Body of pancreas (tissue), 4 donors: ENCODE measurements at places on chromosomes 11 and 22.

- DNase-seq: no peak
- no peaks in the 10 kb centered on the region for H3K27me3 ChIP-seq
- no peaks in the 10 kb centered on the region for H3K36me3 ChIP-seq
- H3K27ac ChIP-seq: no peak overlapping the region
- no peaks in the 10 kb centered on the region for H3K4me1 ChIP-seq
Measured at GRCh38 chr22:48253573-48253972, 1491.1 kb downstream of the TBC1D22A start.

DNA sequence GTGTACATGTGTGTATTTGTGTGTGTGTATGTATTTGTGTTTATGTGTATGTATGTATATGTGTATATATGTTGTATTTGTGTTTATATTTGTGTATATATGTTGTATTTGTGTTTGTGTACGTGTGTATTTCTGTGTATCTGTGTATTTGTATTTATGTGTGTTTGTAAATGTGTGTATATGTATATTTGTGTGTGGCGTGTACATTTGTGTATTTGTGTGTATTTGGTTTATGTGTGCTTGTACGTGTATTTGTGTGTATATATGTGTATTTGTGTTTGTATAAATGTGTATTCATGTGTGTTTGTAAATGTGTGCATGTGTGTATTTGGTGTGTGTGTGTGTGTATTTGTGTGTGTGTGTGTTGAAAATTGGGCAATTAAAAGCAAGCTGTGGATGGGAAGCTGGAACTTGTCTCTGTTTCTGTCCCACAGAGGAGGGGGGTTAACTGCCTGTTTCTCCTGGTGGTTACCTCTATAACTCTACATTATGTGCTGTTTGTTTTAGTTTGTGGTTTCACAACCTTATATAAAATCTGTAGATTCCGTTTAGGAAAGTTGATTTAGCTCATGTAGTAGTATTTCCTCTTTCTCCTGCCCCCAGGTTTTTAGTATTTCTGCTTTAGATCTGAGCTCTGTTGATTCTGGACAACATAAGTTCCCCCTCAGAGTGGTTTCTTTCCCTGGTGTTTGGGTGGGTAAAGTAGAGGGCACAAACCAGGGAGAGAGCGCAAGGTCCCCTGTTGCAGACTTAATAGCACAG, 28.9 kb downstream of the AP2A2 start:
- no peaks in the 10 kb centered on the region for H3K36me3 ChIP-seq
- H3K27me3 ChIP-seq: no peaks in the 10 kb centered on the region
- H3K4me1 ChIP-seq: peaks cover 79% of the 10 kb centered on the region
- no peak overlapping the region for H3K4me3 ChIP-seq
- DNase-seq: no peak
- peak overlapping the region; percentile 72 for H3K27ac ChIP-seq

- DNase-seq: no peak
- H3K27me3 ChIP-seq: no peaks in the 10 kb centered on the region
- H3K4me3 ChIP-seq: no peak overlapping the region
- no peaks in the 10 kb centered on the region for H3K4me1 ChIP-seq
Measured at GRCh38 chr11:19592842-19593241, 119.8 kb upstream of the NAV2 start.

GRCh38 chr11:90512846-90513245, 290.0 kb upstream of the CHORDC1 start:
- no peak for DNase-seq
- no peaks in the 10 kb centered on the region for H3K27me3 ChIP-seq
- H3K36me3 ChIP-seq: no peaks in the 10 kb centered on the region
- H3K4me3 ChIP-seq: no peak overlapping the region

DNA sequence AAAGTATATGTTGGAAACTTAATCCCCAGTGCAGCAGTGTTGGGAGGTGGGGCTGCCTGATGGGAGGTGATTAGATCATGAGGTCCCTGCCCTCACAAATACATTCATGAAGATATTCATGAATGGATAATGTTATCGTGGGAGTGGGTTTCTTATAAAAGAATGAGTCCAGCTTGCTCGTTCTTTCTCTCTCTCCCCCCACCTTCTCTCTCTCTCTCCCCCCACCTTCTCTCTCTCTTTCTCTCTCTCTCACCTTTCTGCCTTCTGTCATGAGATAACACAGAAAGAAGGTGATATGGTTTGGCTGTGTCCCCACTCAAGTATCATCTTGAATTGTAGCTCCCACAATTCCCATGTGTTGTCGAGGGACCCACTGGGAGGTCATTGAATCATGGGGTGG, 66.7 kb upstream of the NUP50 start:
- H3K36me3 ChIP-seq: no peaks in the 10 kb centered on the region
- H3K4me1 ChIP-seq: no peaks in the 10 kb centered on the region
- no peak overlapping the region for H3K4me3 ChIP-seq
- no peak overlapping the region for H3K27ac ChIP-seq

DNA sequence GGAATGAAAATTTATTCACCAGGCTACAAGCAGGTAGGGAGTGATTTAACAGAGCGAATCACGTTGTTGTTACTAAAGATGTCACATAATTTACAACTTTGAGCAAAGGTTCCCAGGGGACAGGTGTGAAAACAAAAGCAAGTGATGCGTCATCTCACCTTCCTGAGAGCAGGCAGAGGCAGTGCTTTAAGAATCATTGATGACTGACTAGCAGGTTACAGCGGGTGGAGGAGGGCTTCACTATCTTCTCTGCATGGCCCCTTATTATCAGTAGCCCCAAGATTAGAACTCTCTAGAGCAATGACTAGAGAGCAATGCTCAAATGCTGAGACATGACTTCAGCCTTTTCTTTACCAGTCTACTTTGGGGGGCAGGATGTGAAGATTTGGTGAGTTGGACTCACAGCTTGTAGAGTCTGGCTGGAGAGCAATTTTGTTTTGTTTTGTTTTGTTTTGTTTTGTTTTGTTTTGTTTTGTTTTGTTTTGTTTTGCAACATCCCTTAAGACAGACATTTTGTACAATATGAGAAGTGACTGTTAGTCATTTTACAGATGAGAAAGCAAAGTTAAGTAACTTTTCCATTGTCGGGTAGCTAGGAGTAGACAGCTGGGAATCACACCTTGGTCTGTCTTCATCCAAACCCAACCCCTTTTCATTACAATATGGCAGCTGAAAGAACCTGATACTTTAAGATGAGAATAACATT, 84.8 kb downstream of the SLC1A2 start:
- no peak overlapping the region for H3K4me3 ChIP-seq
- DNase-seq: no peak
- no peaks in the 10 kb centered on the region for H3K27me3 ChIP-seq
- no peaks in the 10 kb centered on the region for H3K36me3 ChIP-seq
- no peak overlapping the region for H3K27ac ChIP-seq

DNA sequence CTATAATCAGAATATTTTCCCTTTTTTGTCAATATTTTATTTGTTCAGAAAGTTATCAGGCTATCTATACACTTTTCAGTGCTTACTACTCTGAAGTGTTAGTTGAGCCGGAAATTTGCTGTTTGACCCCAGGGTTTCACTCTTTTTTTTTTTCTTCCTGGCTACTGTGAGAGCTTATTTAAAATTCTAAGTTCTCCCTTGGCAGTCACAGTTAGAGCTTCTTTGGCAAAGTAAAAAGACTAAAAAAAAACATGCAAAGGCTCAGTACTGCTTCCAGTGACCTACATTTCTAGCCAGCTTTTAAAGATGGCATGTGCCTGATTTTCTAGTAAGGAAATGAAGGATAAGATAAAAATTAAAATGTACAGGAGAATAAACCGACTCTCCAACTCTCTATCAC, 48.4 kb downstream of the ELP4 start:
- no peak overlapping the region for H3K4me3 ChIP-seq
- H3K27ac ChIP-seq: no peak overlapping the region
- DNase-seq: no peak
- H3K36me3 ChIP-seq: no peaks in the 10 kb centered on the region

DNA sequence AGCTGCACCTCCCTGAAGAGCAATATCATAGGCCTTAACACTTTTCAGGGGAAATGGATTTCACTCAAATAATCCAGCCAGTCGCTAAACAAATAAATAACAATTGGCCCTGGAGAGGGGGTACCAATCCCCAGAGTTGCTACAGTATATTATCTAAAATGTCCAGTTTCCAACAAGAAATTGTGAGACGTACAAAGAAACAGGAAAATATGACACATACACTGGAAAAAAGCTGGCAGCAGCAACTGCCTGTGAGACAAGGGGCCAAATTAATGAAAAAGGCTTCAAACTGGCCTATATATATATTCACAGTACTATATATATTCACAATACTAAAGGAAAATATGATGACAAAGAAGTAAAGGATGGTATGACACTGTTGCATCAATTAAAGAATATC, 4.0 kb downstream of the NF2 start:
- no peak overlapping the region for H3K4me3 ChIP-seq
- no peaks in the 10 kb centered on the region for H3K36me3 ChIP-seq
- no peak overlapping the region for H3K27ac ChIP-seq
- peaks cover 17% of the 10 kb centered on the region for H3K4me1 ChIP-seq
- H3K27me3 ChIP-seq: no peaks in the 10 kb centered on the region

GRCh38 chr11:29163231-29163630, 853.6 kb downstream of the KCNA4 start:
- no peaks in the 10 kb centered on the region for H3K4me1 ChIP-seq
- DNase-seq: no peak
- no peak overlapping the region for H3K4me3 ChIP-seq
- H3K27me3 ChIP-seq: no peaks in the 10 kb centered on the region
- no peaks in the 10 kb centered on the region for H3K36me3 ChIP-seq

GRCh38 chr11:83292709-83293456, 6.7 kb upstream of the CCDC90B start:
- H3K27me3 ChIP-seq: no peaks in the 10 kb centered on the region
- H3K4me3 ChIP-seq: no peak overlapping the region
- H3K36me3 ChIP-seq: no peaks in the 10 kb centered on the region
- peak; percentile 30 for DNase-seq
- no peak overlapping the region for H3K27ac ChIP-seq
